ENCODE measurements at places on chromosomes 3 and 15.

DNA sequence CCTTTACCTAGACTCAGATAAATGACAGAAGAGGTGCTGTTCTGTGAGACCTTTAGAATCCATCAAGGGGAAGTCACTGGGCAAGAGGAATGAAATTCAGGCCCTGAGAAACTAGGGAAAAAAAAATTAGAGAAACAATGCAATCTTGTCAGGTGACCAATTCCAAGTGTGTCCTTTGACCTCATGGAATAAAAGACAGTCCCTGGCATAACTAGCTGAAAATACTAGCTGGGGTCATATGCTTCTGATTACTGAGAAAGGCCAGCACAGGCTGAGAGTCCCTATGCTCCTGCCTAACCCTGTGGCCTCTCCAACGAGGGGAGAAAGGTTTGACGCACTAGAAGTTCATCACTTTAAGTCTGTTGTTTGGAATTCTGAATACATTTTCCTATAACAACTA is 167.3 kb downstream of the XXYLT1 start:
- DNase-seq, result no peak

DNA sequence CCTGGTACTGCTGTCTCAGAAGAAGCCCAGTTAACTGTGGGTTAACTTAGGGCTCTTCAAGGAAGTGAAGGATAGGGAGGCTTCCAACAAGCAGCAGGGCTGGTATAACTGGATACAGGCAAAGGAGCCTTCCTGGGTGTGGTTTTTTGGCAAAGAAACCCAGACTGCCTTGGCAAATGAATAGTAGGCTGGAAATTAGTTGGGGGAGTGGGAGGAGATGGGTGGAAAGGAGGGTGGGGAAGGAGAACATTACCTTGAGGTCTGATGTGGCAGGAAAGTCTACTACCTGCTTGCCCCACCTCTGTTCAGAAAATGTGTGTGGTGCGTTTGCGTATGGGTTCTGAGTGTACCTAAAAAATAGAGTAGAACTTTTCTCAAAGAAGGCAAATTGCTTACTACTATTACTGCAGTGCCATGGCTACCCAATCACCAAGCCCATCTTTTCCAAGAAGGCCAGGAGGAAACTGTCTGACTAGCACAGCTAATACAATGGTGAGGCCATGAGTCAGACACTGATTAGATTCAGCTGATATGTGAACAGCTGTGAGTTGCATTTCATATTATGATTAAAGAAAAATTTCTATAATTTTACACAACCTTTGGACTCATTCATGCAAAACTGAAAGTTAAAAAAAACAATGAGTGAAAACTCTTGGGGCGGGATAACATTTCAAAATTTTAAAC is 55.2 kb downstream of the SPTSSB start:
- no peak for DNase-seq

- DNase-seq, result no peak
These were observed 208.3 kb downstream of the TBC1D2B start for GRCh38 chr15:77869021-77869895.

DNA sequence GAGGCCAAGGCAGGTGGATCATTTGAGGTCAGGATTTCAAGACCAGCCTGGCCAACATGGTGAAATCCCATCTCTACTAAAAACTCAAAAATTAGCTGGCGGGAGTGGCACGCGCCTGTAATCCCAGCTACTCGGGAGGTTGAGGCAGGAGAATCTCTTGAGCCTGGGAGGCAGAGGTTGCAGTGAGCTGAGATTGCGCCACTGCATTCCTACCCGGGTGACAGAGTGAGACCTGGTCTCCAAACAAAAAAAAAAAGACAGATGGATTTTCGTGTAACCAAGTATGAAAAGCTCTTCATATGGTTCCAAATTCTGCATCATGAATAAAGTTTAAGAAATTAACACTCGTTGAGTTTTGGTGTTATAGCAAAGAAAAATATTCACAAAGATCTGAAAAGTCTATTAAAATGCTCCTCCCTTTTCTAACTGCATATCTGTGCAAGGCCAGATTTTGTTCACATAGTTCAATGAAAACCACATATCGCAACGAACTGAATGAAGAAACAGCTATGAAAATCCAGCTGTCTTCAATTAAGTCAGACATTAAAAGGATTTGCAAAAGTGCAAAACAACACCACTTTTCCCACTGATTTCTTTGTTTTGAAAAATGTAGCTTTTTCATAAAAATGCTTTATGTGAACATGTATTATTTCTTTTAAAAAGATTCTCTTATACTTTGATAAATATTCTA is 23.8 kb upstream of the FBLN2 start:
- DNase-seq, result no peak

DNA sequence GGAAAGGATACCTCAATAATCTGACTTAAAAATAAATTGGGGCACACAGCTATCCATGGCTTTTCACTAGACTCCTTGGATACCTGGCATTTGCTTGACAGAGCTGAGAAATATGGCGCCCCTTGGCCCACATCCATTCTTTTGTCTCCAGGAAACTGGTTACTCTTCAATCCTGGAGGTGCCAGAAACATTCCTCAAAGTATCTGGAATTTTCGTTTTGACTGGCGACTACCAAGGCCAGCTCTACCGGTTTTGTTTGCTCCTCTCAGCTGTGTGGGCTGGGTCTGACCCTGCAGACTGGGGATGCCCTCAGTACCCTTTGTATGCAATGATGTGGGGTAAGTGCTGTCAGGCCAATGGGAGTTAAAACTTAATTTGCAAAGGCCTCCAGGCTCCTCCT is 27.0 kb downstream of the KATNBL1 start:
- DNase-seq, result no peak

- no peak for DNase-seq
These were observed 22.7 kb upstream of the DOCK3 start for GRCh38 chr3:50651920-50652529.
